ENCODE measurements at places on chromosomes 13 and 19. TPM values are rescaled to one million over a fixed set of nuclear protein-coding genes. Genes with fewer than 3 reads are reported as not detected.

EBI3 gene
- polyA plus RNA-seq: 0.54 TPM

SBK2 gene
- polyA plus RNA-seq: 0.97 TPM

ZNF112 gene
- 12.4 TPM for polyA plus RNA-seq

ZNF793 gene
- polyA plus RNA-seq: 32.9 TPM

UBA52 gene
- polyA plus RNA-seq: 892 TPM

SERP2 gene
- 12.6 TPM for polyA plus RNA-seq

RFPL4AL1 gene
- not detected for polyA plus RNA-seq

ICAM4 gene
- polyA plus RNA-seq: 0.24 TPM

IL17D gene
- 8.5 TPM for polyA plus RNA-seq

IGLON5 gene
- 5.2 TPM for polyA plus RNA-seq

SH2D3A gene
- polyA plus RNA-seq: 14.9 TPM

CEACAM7 gene
- not detected for polyA plus RNA-seq

TMEM238 gene
- 0.78 TPM for polyA plus RNA-seq

MEDAG gene
- polyA plus RNA-seq: 0.85 TPM

LENG9 gene
- polyA plus RNA-seq: 1.6 TPM

SWSAP1 gene
- polyA plus RNA-seq: 3.4 TPM

PLIN4 gene
- 1.5 TPM for polyA plus RNA-seq

ZNF221 gene
- polyA plus RNA-seq: 6.0 TPM

GATAD2A gene
- 58.0 TPM for polyA plus RNA-seq

ZIK1 gene
- 19.3 TPM for polyA plus RNA-seq

PDE4A gene
- polyA plus RNA-seq: 5.1 TPM

SCGB2B2 gene
- polyA plus RNA-seq: 1.4 TPM

TEX26 gene
- 2.9 TPM for polyA plus RNA-seq

ZNF208 gene
- polyA plus RNA-seq: 1.6 TPM

VN1R2 gene
- polyA plus RNA-seq: not detected

Data from renal cortex interstitium (tissue), 15 donors.